ENCODE measurements at places on chromosomes 4 and X.

- no peak for DNase-seq
These were observed 27.9 kb downstream of the PKD2 start for GRCh38 chr4:88035292-88035691.

- no peak for DNase-seq
These were observed 115.2 kb downstream of the ENPP6 start for GRCh38 chr4:184102488-184102887.

GRCh38 chr4:4781936-4782707 lies 77.3 kb upstream of the MSX1 start:
- DNase-seq = no peak

- DNase-seq = no peak
These were observed 31.6 kb upstream of the SOD3 start for GRCh38 chr4:24763631-24764297.

DNA sequence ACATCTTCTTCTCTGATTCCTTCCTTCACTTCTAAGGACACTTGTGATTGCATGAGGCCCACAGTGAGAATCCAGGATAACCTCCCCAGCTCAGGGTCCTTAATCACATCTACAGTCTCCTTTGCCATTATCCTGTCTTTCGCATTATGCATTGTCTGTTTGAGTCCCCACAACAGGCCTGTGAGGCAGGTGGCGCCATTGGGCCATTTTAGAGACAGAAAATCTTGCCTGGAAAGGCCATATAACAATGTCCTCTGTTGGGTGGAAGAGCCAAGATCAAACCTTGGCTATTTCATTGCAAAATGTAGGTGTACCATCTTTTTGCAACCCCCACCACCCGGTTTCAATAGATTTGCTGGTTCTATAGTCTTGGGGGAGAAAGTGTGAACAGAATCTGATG lies 11.8 kb upstream of the DCUN1D4 start:
- DNase-seq = peak; percentile 66

DNA sequence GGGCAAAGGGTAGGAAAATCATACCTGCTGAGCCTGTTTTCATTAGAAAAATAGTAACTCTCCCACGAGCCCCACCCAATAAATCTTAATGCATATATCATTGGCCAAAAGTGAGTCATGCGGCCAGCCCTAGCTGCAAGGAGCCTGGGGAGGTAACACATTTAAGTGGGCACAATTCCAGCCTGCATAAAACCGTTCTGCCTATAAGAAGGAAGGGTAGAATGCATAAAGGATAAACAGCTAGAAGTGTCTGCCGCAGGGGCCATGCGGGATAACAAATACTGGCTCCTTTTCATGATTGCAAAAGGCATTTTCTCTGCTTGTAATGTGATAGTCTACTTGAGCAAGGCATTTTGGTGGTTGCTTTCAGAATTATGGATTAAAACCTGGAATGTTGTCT lies 37.1 kb downstream of the EFHC2 start:
- no peak for DNase-seq

- no peak for DNase-seq
These were observed 25.4 kb downstream of the GABRQ start for GRCh38 chrX:152663086-152663485.

- peak; percentile 14 for DNase-seq
These were observed 64.1 kb downstream of the QDPR start for GRCh38 chr4:17447675-17448298.

DNA sequence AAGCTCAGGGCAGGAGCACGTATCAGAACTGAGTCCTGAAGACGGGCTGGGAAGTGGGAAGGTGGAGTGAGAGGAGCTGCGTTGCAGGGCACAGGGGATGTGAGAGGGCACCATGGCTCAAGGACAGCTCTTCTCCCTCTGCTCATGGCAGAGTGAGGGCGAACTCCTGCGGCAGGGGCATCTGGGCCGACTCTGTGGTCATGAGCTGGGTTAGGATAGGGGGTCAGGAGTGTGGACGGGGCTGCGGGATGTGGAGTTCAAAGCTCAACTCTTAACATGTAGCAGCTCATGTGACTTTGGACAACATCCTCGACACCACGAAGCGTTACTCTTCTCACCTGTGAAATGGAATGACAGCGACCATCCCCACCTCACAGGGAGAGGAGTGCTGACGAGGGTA lies 19.4 kb upstream of the SORCS2 start:
- no peak for DNase-seq

Measured in CD4-positive, alpha-beta T cell treated with Interleukin-1 beta for 1 hour (primary cell).